Ovary (tissue), 10 donors: ENCODE measurements at places on chromosomes 2 and 18. TPM values are rescaled to one million over a fixed set of nuclear protein-coding genes. Genes with fewer than 3 reads are reported as not detected.
A peak's percentile ranks its signal among the peaks of the same experiment; 100 is the strongest.

- no peak for DNase-seq
Observed at GRCh38 chr2:162917626-162918025, 79.1 kb upstream of the KCNH7 start.

GRCh38 chr18:71079606-71080005 lies 790.8 kb downstream of the SOCS6 start:
- DNase-seq = no peak

GRCh38 chr2:221124532-221125240 lies 447.4 kb downstream of the EPHA4 start:
- DNase-seq = no peak

DNA sequence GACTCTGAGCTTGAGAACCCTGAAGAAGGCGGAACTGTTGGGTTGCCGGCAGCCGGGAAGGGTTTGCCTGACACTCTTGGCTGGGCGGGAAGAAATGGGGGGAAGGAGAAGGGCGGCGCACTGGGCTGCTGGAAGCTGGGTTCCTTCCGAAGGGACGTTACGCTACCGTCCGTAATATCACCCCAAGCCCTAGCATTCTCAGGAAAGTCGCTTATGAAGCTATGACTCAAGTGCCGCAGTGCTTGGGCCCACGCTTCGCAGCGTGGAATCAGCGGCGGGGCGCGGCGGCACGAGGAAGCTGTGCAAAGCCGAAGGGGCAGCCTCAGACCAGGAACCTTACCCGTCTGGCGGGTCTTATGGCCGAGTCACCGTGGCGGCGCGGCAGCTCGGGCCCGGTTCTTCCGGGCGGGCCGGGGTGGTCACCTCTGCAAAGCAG lies 50.2 kb upstream of the SIGLEC15 start:
- peak; percentile 58 for DNase-seq

DNA sequence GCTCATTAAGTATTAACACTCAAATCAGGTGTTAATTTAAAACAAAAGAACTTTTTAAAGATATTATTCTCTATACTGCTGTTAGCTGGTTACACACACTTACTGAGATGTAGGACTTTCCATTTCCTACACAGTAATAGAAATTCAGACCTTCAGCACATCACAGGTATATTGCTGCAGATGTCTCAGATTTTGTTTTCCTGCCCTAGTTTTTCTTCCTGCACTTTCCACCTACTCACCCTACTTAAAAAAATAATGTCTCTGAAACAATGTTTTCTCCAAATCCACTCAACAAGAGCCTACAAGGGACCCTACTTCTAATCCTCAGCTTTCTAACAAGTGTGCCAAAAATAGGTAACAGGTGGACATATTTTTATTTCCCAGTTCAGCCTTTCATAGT lies 43.9 kb downstream of the DYM start:
- DNase-seq = no peak

- no peak for DNase-seq
Observed at GRCh38 chr18:8314124-8314523, 295.1 kb upstream of the RAB12 start.

The ABHD1 gene
- polyA plus RNA-seq = 1.6 TPM
